HT-29 (cell line): ENCODE measurements at places on chromosomes 11 and 22. TPM values are rescaled to one million over a fixed set of nuclear protein-coding genes. Genes with fewer than 3 reads are reported as not detected.

DNA sequence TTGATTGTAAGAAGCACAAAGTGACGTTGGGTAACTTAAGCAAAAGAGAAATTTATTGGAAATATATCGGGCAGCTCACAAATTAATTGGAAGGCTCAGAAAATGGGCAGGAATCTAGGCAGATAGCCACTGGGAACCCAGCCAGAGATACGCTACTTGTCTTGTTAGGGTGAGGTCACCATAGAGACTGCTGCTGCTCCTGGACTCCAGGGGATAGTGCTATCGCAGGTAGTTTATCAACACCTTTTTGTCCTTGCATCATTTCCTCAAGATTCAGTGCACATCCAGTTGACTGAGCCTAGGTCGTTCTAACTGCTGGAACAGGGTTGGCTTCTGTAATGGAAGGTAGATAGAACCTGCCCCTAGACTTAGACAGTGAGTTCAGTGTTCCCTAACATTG is 19.6 kb downstream of the AMOTL1 start:
- DNase-seq: no peak

Gene DMC1
- total RNA-seq: not detected in 2 replicates

DNA sequence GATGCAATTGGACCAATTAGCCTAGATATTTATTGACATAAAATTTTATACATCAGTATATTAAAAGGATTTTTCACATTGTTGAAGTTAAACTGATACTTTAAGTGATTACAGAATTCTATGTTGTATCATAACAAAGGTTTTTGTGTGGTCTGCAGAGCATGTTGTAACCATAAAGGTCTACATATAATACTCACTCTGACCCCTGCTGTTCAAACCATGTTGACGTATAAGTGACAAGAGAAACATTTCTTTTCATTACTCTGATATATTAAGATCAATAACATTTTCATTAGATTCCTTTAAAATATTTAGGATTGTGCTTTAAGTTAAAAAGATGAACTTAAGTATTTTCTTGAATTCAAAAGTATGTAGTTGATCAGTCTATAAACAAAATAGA is 63.9 kb downstream of the GAS2 start:
- peak; percentile 66 for DNase-seq

Gene OR8G5
- total RNA-seq: not detected in 2 replicates

Gene FDXACB1
- 1.8 and 3.1 TPM in 2 replicates for total RNA-seq

GRCh38 chr11:111392552-111392951 is 13.5 kb upstream of the POU2AF1 start:
- DNase-seq: no peak

DNA sequence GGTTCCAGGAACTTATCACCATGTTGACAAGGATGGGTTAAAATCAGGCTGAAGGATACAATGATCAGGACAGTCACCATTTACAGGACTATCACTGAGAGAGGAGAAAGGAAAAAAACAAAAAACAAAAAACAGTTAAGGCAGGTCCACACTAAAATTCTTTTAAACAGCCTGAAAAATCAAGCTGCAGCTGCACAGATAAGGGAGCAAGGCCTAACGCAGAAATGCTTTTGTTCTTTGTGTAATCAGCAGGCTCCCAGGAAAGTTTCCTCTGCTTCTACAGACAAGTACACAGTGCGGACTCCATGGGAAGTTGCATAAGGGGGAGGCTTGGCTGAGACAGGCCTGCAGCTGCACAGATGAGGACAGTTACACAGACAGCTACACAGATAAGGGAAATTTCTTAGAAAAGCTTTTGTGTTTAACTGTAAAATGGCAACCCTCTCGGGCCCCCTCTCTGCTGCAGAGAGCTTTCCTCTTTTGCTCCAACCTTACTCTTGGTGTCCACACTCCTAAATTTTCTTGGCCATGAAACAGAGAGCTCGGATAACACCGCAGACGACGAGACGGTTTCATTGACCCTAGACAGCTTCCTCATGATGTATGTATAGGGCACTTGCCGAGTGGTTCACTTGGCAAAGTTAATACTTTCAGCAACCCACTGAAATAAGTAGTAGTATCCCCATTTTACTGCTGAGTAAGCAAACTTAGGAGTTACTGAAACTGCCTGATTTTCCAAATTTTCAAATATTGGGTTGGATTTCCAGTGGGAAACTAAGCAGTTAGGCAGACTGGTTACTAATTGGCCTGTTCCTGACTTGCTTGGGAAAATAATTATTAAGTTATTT is 45.5 kb downstream of the PIWIL3 start:
- no peak for DNase-seq

DNA sequence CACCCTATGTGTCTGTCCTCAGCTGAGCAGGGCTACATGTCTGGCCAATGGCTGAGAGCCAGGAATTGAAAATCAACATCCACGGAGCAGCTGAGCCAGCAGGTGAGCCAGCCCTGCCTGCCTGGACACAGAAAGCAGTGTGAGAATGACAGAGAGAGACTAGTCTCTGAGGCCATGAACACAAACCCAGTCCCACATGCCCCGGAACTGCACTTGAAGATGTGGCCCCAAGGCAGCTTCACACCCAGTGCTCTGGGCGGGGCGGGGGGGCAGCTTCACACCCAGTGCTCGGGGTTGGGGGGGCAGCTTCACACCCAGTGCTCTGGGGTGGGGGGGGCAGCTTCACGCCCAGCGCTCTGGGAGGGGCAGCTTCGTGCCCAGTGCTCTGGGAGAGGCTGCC is 37.6 kb downstream of the TRMU start:
- no peak for DNase-seq

DNA sequence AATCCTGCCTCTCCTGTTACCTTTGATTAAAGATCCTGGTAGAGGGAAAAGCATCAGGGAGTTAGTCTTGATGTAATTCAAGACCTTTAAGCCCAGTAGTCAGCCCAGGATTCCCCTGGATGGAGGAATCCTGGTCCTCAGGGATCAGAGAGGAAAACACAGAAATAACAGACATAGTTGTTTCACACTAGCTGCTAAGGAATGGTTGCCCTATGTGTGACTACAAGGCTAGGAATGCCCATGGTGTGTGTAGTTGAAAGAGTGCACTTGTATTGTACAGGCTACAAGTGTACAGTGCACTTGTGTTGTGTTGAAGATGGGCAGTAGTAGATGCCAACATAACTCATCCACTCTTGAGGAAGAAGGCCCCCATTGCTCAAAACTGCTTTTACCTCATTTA is 226.8 kb downstream of the AASDHPPT start:
- DNase-seq: no peak

- DNase-seq: no peak
Observed at GRCh38 chr11:135033540-135033939, 621.5 kb upstream of the B3GAT1 start.

- DNase-seq: no peak
Observed at GRCh38 chr11:34744511-34744910, 123.6 kb downstream of the EHF start.

Gene DBX1
- not detected in 2 replicates for total RNA-seq

Gene GRAP2
- not detected in 2 replicates for total RNA-seq

DNA sequence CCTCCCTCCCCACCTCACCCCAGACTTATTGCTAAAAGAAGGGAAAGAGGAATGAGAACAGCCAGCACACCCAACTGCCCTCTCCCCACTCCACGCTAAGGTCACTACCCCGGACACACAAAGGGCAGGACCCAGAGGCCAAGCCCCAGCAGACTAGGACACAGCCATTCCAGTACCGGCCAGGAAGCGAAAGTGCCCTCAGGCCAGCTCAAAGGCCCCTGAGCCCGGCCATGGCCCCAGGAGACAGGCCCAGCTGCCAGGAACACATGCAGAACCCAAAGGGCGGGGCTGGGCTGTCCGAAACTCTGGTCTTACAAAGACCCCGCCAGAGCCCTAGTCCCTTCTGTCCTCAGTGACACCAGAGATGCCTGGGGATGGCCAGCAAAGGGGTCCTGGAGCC is 5.5 kb downstream of the RCOR2 start:
- no peak for DNase-seq
